ELF-1 (cell line): ENCODE measurements at places on chromosomes 12 and 14.

DNA sequence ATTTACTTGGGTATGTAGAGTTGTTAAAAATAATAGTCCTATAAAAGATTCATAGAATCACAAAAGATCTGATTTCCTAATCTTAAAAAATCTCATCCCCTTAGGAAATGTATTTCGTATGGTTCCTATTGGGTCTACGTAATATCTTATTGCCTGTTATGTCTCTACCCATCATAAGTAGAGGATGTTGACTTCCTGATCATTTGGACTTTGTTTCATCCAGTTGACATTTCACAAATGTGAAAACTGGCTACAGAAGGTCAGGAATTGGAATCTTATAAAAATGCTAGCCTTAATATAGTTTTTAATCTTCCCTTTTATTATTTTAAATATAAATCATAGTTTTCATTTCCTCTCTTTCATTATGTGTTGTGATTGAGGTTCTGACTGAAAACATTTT is 45.2 kb downstream of the TDP1 start:
- no peak for DNase-seq

DNA sequence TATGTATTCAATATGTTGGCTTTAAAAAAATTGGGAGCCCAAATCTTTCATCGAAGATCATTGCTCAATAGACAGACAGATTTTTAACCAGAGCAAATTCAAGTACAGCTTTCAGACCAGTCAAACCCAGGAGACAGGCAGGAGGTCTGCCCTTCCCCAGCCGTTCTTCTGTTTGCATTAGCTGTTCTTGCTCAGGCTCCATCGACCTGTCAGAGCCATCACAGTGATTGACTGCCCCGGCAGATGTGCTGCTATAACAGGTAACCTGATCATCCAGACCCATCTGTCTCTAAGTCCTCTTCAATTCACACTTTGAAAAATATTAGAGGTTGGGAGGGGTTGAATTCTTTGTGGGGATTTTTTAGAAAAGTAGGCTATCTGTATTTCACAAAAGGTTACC is 453.5 kb downstream of the FOXG1 start:
- no peak for DNase-seq

GRCh38 chr12:113764661-113765060 is 201.5 kb downstream of the RBM19 start:
- DNase-seq: no peak

- DNase-seq: no peak
Observed at GRCh38 chr12:18562531-18562930, 175.3 kb downstream of the PLCZ1 start.

DNA sequence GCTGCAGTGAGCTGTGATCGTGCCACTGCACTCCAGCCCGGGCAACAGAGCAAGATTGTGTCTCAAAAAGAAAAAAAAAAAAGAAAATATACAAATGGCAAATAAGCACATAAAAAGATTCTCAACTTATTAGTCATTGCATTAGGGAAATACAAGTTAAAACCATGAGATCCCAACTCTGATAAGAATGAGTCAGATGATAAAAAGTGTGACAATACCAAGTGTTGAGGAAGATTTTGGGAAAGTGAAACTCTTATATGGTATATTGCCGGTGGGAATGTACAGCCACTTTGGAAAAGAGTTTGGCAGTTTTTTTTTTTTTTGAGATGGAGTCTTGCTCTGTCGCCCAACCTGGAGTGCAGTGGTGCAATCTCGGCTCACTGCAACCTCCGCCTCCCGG is 7.6 kb upstream of the PRPF40B start:
- DNase-seq: no peak
